ENCODE measurements at places on chromosomes 13 and 19.

DNA sequence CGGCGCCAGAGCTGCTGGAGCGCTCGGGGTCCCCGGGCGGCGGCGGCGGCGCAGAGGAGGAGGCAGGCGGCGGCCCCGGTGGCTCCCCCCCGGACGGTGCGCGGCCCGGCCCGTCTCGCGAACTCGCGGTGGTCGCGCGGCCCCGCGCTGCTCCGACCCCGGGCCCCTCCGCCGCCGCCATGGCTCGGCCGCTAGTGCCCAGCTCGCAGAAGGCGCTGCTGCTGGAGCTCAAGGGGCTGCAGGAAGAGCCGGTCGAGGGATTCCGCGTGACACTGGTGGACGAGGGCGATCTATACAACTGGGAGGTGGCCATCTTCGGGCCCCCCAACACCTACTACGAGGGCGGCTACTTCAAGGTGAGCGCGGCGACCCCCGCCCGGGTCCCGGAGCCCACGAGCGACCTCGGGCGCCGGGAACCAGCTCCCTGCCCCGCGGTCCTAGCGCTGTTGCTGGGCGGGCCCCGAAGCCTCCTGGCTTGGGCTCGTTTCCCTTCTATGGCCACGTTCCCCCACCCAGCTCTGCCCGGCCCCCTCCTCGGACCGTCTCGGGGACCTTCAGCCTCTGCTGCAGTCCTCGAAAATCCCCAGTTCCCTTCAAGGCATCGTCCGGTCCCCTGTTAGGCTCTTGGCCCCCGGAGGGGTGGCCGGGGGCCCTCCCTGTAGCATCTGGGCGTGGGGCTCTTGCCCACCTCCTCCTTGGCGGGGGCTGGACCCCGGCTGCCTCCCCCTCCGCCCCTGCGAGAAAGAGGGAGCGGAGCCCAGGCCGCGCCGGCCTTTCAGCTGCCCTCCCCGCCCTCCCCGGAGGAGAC is at the start of gene CDC34:
Gene CDC34, plus strand, starts transcription at position 8 of the 808 bp plus-strand sequence. Its CDS starts 172 bp downstream, at position 180.
- DNase-seq, result no peak

DNA sequence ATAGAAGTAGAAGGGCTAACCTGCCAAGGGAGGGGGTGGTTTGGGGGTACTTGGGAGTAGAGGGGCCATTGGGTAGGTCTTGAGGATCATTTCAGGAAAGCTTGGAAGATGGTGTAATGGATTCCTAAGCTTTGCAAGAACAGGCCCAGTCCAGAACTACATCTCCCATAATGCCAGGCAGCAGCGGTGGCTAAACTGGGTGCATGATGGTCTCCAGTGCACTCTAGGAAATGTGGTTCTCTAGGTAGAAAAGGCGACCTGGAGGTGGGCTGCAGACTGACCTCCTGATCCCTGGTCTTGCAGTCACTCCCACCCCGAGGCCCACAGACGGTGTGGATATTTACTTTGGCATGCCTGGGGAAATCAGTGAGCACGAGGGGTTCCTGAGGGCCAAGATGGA is 3.8 kb downstream of the APLP1 start:
- no peak for DNase-seq

GRCh38 chr13:50188696-50189095 is 173.5 kb downstream of the KCNRG start:
- no peak for DNase-seq

- DNase-seq, result no peak
Observed at GRCh38 chr19:6524311-6524710, 6.5 kb upstream of the TNFSF9 start.

DNA sequence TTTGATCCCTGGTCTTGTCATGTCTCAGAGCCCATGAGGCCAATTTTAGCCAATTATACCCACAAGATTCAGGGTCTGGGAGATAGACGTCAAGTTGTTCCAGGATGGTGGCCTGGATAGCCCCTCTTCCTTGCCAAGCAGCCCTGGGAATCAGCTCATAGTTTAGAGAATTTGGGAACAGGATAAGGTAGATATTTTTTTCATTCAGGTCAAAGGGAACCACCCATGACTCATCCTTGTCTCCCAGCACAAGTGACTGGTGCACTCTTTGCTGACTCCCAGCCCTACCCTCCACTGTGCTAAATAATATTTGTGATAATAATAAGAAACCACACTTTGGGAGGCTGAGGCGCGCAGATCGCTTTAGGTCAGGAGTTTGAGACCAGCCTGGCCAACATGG is 17.1 kb upstream of the S1PR4 start:
- no peak for DNase-seq

DNA sequence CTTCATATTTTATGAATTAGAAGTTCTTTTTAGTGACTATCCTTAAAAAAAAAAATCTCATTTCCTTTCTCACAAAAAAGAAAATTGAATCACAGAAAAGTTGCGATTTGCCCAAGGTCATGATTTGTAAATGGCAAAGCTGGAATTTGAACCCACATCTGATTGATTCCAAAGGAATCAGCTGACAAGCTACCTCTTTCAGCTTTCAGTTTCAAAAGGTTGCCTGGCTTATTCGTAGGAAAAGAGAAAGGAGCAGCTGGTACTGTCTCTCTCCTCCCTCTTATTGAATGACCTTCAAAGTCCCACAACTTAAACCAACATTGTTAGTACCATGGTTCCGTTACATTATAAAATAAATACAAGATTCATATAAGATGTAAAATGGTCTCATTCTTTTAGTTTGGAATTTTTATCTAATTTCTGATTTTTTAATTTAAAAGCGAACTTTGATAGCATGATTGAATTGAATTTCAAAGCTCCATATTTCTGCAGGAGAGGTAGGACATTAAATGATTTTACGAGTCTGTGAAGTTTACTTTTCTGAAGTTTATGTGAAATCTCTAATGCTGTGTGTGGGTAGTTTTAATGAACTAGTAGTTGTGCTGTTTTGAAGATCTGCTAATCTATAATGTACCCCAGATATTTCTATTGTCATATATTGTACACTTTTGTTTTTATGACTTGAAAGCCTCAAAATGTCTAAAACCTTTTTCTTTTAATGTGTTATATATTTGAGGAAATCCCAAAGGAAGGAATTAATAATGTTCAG is 18.5 kb upstream of the KCTD4 start:
- DNase-seq, result no peak

GRCh38 chr13:99421271-99421670 is 80.0 kb upstream of the TM9SF2 start:
- no peak for DNase-seq

GRCh38 chr13:23993680-23993985 is 96.3 kb upstream of the C1QTNF9B start:
- DNase-seq, result no peak

DNA sequence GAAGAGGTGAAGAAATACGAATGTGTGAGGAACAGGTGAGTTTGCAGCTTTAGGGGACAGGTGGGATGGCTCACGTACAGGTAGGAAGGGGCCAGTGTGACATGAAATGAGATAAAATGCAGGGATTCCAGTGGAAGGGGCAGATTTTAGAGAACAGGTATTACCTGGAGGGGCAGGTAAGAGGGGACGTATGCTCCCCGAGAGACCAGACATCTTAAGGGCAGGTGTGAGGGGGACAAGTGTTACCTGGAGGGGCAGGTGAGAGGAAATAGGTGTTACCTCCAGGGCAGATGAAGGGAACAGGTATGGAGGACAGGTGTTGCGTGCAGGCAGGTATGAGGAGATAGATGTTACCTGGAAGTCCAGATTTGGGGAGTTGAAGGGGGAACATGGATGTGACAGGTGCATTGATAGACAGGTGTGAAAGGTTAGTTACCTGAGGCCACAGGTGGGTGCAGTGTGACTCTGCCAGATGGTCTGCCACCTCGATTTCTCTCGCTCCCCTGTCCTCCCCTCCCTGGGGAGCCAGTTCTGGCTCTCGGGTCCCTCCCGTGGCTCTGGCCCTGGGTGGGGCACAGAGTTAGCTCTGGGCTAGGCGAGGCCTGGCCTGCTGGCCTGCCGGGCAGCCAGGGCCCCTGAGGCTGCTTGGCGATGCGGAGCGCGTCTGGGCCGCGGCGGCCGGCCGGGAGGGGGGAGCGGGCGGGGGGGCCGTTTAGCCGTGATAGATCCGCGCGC is 2.1 kb downstream of the ERFL start:
- DNase-seq, result no peak

DNA sequence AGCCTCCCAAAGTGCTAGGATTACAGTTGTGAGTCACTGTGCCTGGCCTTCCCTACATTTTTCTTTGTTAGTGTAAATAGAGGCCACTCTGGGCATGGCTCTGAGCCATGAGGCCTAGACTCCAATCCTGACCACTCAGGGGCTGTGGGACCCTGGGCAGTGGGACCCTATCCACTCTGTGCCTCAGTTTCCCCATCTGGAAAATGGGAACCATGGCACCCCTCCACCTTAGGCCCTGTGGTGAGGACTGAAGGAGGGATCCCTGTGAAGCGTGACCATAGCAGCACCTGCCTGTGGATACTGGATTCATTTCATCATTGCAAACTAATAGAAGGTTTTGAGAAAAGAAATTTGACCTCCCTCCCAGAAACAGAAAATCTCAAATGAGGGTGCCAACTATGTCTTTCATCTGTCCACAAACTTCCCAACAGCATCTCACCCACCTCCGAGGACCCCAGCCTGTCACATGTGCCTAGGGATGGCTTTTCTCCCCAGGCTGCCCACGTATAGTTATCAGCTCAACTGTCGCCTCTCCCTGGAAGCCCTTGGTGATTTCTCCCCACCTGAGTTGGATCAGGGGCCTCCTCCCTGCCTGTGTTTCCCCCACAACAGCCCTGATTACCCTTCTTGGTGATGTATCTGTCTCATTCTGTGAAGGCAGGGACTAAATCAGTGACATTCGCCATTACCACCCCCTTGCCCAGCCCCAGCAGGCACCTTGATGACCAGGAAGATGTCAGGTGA is 5.6 kb downstream of the ANGPTL8 start:
- DNase-seq, result no peak

GRCh38 chr13:74070065-74070464 is 64.1 kb downstream of the KLF12 start:
- DNase-seq, result no peak

DNA sequence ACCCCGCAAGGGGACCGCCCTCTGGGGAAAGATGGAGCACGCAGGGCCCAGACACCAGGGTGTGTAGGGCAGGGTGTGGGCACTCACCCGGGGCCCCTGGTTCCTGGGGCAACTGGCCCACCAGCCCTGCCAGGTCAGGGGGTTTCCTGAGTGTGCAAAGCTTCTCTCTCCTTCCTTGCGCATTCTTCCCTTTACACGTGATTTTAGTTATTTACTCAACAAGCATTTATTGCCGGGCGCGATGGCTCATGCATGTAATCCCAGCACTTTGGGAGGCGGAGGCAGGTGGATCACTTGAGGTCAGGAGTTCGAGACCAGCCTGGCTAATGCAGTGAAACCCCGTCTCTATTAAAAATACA is 20.4 kb downstream of the PRR36 start:
- DNase-seq, result no peak

GRCh38 chr13:70964874-70965273 is 856.6 kb upstream of the KLHL1 start:
- no peak for DNase-seq

GRCh38 chr13:76955193-76955592 is 6.9 kb downstream of the ACOD1 start:
- no peak for DNase-seq

DNA sequence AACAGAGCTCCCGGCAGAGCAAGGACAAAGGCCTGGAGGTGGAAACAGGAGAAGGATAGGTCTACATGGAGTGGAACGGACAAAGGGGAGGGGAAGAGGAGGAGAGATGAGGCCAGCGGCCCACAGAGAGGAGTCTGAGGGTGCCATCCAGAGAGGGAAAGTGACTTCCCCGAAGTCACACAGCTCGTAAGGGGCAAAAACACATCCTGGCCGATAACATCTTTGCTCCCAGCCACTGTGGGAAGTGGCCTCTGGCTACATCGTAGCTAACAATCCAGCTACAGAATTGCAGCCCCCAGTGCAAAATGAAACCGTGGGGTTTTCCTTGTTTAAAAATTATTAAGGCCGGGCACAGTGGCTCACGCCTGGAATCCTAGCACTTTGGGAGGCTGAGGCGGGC is 11.5 kb downstream of the PTPRS start:
- DNase-seq, result no peak

- DNase-seq, result no peak
Observed at GRCh38 chr13:113288880-113289279, 8.2 kb upstream of the LAMP1 start.

DNA sequence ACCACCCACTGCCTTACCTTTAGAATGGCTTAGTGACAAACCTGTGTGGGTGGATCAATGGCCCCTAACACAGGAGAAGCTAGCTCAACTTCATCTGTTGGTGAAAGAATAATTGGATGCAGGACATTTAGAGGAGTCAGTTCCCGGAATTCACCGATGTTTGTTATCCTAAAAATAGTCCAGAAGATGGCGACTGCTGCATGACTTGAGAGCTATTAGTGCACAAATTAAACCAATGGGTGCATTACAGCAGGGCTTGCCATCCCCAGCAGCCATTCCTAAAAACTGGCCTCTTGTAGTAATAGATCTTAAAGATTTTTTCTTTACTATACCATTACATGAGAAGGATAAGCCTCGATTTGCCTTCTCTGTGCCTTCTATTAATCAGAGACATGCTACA is 46.8 kb upstream of the ZNF726 start:
- DNase-seq, result no peak

DNA sequence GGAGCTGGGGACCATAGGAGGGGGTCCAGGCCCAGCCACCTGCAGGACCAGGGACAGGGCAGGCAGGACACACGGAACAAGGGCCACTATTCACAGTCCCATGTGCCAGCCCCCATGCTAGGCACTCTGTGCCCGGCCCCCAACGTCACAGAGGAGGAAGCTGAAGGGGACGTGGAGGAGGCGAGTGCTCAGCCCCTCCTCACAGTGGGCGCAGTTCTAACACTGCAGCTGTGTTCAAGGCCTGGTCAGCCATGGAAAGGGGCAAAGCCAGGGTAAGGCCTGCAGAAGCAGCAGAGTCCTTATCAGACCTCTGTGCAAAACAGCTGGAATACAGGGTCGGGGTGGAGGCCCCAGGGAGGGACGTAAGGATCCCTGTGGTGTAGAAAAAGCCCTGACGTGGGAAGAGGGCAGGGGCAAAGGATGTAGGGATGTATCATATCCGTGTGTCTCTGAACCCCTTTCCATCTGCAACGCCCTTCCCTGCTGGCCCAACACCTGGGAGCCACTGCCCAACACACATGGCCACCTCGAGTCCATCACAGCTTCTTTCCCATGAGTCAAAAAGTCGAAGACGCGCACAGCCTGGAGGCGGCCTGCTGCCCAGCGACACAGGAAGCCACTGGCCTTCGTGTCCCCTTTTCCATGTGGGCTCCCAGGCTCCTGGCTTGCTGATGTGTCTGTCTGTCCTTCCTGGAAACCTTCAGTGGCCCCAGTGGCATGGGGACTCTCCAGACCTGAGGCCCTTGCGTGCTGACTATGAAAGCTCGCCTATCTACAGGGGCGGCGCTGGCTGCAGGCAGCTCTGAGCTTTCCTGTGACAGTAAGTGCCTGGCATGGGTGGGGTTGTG is 28.0 kb downstream of the SH3GL1 start:
- DNase-seq, result no peak

DNA sequence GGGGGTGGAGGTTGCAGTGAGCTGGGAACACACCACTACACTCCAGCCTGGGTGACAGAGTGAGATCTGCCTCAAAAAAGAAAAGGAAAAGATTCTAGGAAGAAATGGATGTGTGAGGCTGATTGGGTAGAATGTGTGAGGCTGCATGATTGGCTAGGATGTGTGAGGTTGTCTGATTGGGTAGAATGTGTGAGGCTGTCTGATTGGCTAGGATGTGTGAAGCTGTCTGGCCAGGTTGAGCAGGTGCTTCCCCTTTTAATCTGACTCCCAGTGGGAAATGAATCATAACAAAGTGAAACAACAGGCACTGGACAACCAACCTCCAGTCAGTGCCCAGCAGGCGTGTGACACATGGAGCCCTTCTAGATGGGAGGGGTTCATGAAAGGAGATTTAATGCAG is 14.7 kb downstream of the C13orf46 start:
- no peak for DNase-seq

All from stimulated activated CD4-positive, alpha-beta T cell treated with anti-CD3 and anti-CD28 coated beads, Interleukin-1b, Interleukin-23, amount 100 ng/mL, for 48 hours (primary cell).